ENCODE measurements at places on chromosomes 12 and 14. TPM values are rescaled to one million over a fixed set of nuclear protein-coding genes. Genes with fewer than 3 reads are reported as not detected.

DNA sequence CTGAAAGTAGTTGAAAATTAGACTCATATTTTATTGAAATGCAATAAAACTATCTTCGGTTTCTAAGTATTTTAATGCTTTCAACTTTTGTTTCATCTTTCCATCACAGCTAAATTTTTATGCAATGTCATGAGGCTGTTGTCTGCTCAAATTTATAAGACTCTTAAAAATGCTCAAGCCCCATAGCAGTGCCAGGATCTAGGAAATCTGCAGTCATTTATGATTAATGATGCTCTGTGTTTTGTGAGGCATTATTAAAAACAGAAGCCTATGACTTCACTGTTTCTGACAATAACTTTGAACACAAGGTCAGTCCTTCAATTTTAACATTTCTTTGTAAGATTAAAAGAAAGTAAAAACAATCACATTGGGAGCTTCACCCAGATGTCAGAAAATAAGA lies 112.5 kb downstream of the ALX1 start:
- no peaks in the 10 kb centered on the region for H3K36me3 ChIP-seq
- DNase-seq, result no peak

PPP1R13B gene
- 82.4 TPM for total RNA-seq

- no peaks in the 10 kb centered on the region for H3K36me3 ChIP-seq
- DNase-seq, result no peak
- H3K27me3 ChIP-seq, result no peaks in the 10 kb centered on the region
- peak overlapping the region; percentile 78 for H3K27ac ChIP-seq
Measured at GRCh38 chr12:80187660-80188090, 88.3 kb downstream of the OTOGL start.

- no peak for DNase-seq
- peaks cover 15% of the 10 kb centered on the region for H3K4me1 ChIP-seq
- H3K27me3 ChIP-seq, result no peaks in the 10 kb centered on the region
- H3K36me3 ChIP-seq, result no peaks in the 10 kb centered on the region
- no peak overlapping the region for H3K4me3 ChIP-seq
Measured at GRCh38 chr12:57178213-57178612, 30.8 kb upstream of the LRP1-AS start.

DNA sequence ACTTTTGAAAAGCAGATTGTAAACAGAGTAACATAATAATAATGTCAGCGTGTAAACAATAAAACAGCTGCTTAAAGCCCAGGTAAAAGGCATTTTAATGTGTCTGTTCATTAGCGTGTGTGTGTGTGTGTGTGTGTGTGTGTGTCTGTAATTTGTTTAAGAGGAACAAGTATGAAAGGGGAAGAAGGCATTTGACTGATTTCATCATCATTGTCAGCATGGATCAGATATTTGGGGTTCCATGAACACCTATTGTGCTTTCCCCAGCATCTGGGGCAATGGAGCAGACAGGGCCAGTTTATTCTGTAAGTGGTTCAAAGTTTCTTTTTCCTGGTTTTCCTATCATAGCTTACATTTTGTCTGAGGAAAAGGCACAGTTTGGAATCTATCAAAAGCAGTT lies 28.9 kb downstream of the SLC25A21 start:
- no peak overlapping the region for H3K4me3 ChIP-seq
- DNase-seq, result no peak
- H3K27me3 ChIP-seq, result no peaks in the 10 kb centered on the region
- H3K27ac ChIP-seq, result no peak overlapping the region

DNA sequence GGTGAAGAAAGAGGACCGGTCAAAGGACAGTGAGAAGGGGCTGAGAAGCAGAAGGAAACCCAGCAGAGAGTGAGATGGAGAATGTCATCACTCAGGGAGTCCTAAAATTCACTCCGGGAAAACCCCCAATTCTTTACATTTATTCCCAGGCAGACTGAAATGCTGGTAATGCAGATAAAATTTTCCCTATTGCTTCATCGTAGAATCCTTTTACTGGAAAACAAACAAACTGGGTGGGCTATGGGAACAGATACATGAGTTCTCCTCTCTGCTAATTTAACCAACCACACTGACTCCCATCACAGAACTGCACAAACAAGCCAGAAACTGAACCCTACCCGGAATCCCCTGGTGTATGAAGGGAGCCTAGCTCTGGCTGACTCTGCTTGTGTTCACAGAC lies 20.9 kb downstream of the HEBP1 start:
- H3K4me1 ChIP-seq, result no peaks in the 10 kb centered on the region
- H3K4me3 ChIP-seq, result no peak overlapping the region
- no peak for DNase-seq

DNA sequence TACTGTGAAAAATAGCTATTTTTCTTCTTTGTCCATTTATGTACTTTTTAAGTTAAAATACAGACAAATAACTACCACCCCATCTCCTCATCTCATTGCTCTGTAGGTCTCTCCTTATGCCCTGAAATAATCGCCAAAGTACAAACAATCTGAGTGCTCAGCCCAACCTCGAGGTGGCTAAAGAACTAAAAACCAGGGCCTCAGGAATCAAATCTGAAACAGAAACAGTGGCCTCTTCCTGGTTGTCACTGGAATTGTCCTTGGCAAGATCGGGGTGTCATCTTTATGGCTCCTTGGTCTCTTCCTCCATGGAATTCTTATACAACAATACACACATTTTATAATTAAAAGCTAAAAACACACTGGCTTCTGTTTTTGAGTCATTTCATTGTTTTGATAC lies 182.4 kb downstream of the ASCL1 start:
- no peak overlapping the region for H3K27ac ChIP-seq
- H3K4me3 ChIP-seq, result no peak overlapping the region
- no peaks in the 10 kb centered on the region for H3K27me3 ChIP-seq
- no peaks in the 10 kb centered on the region for H3K36me3 ChIP-seq
- H3K4me1 ChIP-seq, result no peaks in the 10 kb centered on the region
- no peak for DNase-seq

- no peak for DNase-seq
- H3K4me3 ChIP-seq, result no peak overlapping the region
- H3K27ac ChIP-seq, result no peak overlapping the region
- H3K36me3 ChIP-seq, result no peaks in the 10 kb centered on the region
- peaks cover 19% of the 10 kb centered on the region for H3K4me1 ChIP-seq
Measured at GRCh38 chr12:4286771-4287317, 13.3 kb downstream of the CCND2 start.

DNA sequence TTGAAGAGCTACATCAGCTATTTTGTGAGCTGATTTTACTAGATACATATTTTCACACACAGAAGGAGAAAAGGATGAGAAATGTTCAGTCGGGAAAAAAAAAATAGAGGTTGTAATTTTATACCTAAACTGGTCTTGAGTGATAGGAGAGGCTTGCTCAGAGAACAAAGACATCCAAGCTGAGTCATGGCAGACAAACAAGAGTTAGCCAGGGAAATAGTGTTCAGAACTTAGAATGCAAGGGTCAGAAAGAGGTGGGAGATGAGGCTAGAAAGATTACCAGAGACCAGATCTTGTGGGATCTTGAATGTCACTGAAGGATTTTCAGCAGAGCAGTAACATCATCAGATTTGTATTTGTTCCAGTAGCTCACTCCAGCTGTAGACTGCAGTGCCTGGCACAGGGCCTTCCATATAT lies 121.9 kb upstream of the ATF1 start:
- no peak overlapping the region for H3K4me3 ChIP-seq
- H3K27ac ChIP-seq, result no peak overlapping the region
- H3K27me3 ChIP-seq, result no peaks in the 10 kb centered on the region
- DNase-seq, result no peak
- no peaks in the 10 kb centered on the region for H3K36me3 ChIP-seq

- H3K4me1 ChIP-seq, result no peaks in the 10 kb centered on the region
- no peaks in the 10 kb centered on the region for H3K36me3 ChIP-seq
- DNase-seq, result no peak
- no peaks in the 10 kb centered on the region for H3K27me3 ChIP-seq
Measured at GRCh38 chr14:46279327-46279726, 372.3 kb downstream of the RPL10L start.

GRCh38 chr12:23083267-23083666 lies 458.3 kb downstream of the ETNK1 start:
- H3K4me1 ChIP-seq, result no peaks in the 10 kb centered on the region
- H3K27me3 ChIP-seq, result no peaks in the 10 kb centered on the region
- no peaks in the 10 kb centered on the region for H3K36me3 ChIP-seq
- no peak for DNase-seq

LMNTD1 gene
- 18.7 TPM for total RNA-seq

DNA sequence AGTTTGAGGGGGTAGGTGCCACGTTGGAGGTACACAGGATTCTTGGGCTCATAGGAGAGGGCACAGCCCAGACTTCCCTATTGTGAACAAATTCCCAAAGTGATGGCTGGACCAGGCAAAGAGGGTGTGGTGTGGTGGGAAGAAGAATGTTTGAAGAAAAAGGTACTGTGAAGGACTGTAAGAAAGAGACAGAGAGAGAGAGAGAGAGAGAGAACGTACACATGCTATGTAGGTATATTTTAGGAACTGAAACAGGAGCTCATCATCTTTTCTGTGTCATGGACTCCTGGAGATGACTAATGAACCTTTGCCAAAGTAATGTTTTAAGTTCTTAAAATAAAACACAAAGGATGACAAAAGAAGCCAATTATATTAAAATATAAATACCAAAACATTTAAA lies 24.5 kb downstream of the SLC17A8 start:
- H3K4me3 ChIP-seq, result no peak overlapping the region
- H3K36me3 ChIP-seq, result no peaks in the 10 kb centered on the region
- no peaks in the 10 kb centered on the region for H3K27me3 ChIP-seq
- DNase-seq, result no peak
- no peak overlapping the region for H3K27ac ChIP-seq

SLC38A4 gene
- total RNA-seq, result 1.3 TPM

LTBP2 gene
- total RNA-seq, result 45.3 TPM

PZP gene
- total RNA-seq, result 4.6 TPM

SMIM41 gene
- 21.7 TPM for total RNA-seq

SLC6A15 gene
- 3.1 TPM for total RNA-seq

WNT1 gene
- 1.2 TPM for total RNA-seq

TMPRSS12 gene
- 8.9 TPM for total RNA-seq

HOXC10 gene
- 2.6 TPM for total RNA-seq

- no peak overlapping the region for H3K4me3 ChIP-seq
- no peak for DNase-seq
- no peaks in the 10 kb centered on the region for H3K36me3 ChIP-seq
Measured at GRCh38 chr14:24277606-24278321, 6.4 kb upstream of the RABGGTA start.

CLEC2A gene
- not detected for total RNA-seq

PPP2R3C gene
- total RNA-seq, result 30.6 TPM

- H3K4me1 ChIP-seq, result peaks cover 27% of the 10 kb centered on the region
- no peak for DNase-seq
- no peak overlapping the region for H3K27ac ChIP-seq
- H3K4me3 ChIP-seq, result no peak overlapping the region
Measured at GRCh38 chr14:94163796-94164195, 10.3 kb upstream of the PPP4R4 start.

CRIP2 gene
- total RNA-seq, result 114 TPM

Measured in testis (tissue), 5 donors.